ENCODE measurements at places on chromosomes 6 and 20. TPM values are rescaled to one million over a fixed set of nuclear protein-coding genes. Genes with fewer than 3 reads are reported as not detected.
A peak's percentile ranks its signal among the peaks of the same experiment; 100 is the strongest.

Gene EDN3
- total RNA-seq: not detected

Gene PHACTR1
- total RNA-seq: not detected

Gene ADGRG6
- 22.5 TPM for total RNA-seq

DNA sequence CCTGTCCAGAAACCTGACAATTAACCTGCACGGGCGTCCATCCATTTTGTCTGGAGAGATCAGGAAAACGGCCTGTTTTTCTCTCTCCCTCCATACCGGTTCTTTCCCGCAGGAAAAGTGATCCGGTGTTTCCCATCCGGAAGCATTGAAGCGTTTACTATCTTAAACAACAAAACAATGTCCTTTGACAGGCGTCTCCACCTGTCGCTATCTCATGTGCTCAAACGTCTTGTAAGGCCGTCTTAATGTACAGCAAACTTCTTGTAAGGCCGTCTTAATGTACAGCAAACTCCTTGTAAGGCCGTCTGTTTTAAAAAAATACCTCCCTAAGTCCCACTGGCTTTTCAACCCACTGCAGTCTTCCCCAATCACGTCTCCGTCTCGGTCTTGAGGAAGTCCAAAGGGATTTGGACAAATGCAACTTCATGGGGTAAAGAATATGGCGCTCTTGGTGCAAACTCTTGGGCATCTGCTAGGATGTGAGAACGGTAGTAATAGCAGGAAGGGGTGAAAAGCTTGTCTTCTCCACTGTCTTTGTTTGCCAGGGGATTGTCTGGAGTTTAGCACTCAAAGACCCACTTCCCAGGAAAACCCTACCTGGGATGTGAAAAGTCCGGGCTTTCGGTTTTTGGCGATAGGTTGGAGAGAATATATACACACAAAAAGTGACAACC is 29.9 kb upstream of the TRIM27 start:
- no peak overlapping the region for H3K27ac ChIP-seq
- H3K4me3 ChIP-seq: peak overlapping the region; percentile 63
- peak; percentile 33 for DNase-seq
- no peaks in the 10 kb centered on the region for H3K4me1 ChIP-seq

DNA sequence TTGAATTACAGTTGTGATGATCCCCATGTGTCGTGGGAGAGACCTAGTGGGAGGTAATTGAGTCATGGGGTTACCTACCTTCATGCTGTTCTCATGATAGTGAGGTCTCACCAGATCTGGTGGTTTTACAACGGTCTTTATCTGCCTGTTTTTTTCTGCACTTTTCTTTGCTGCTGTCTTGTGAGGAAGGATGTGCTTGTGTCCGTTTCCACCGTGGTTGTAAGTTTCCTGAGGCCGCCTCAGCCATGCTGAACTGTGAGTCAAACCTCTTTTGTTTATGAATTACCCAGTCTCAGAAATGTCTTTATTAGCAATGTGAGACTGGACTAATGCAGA is 6.5 kb upstream of the RANBP9 start:
- no peaks in the 10 kb centered on the region for H3K36me3 ChIP-seq
- H3K4me1 ChIP-seq: no peaks in the 10 kb centered on the region
- H3K4me3 ChIP-seq: no peak overlapping the region
- no peak for DNase-seq

DNA sequence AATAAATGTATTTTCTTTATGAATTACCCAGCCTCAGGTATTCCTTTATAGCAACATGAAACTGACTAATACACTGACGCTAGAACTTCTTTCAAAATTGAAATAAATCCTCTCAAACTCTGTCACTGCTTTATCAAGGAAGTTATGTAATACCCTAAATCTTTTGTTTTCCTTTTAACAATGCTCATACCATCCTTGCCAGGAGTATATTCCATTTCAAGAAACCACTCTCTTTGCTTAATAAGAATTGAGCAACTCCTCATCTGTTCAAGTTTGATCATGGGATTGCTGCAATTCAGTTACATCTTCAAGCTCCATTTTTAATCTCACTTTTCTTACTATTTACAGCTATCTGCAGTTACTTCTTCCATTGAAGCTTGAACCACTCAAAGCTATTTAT is 707.6 kb upstream of the MARCKS start:
- H3K27me3 ChIP-seq: no peaks in the 10 kb centered on the region
- no peaks in the 10 kb centered on the region for H3K36me3 ChIP-seq
- peaks cover 7% of the 10 kb centered on the region for H3K4me1 ChIP-seq
- no peak for DNase-seq
- no peak overlapping the region for H3K4me3 ChIP-seq
- no peak overlapping the region for H3K27ac ChIP-seq

GRCh38 chr6:168575346-168576098 is 134.5 kb downstream of the SMOC2 start:
- H3K4me1 ChIP-seq: no peaks in the 10 kb centered on the region
- no peak overlapping the region for H3K4me3 ChIP-seq
- no peaks in the 10 kb centered on the region for H3K36me3 ChIP-seq
- no peaks in the 10 kb centered on the region for H3K27me3 ChIP-seq
- DNase-seq: no peak
